ENCODE measurements at places on chromosomes 2 and 18. TPM values are rescaled to one million over a fixed set of nuclear protein-coding genes. Genes with fewer than 3 reads are reported as not detected.
A peak's percentile ranks its signal among the peaks of the same experiment; 100 is the strongest.

DNA sequence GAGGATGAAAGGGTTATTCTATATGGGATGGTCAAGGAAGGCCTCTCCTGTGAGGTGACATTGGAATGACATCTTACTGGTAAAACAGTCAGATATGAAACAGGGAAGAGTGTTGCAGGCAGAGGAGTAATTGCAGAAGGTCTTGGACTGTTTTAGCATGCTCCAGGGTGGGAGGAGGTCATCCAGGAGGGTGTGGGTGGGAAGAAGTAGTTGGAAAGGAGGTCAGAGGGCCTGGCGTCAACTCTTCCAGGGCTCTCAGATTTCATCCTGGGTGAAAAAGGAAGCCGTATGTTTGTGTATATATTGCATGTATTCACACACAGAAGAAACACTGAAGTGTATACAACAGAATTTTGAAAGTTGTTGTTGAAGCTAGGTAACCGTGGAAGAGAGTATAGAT is 48.2 kb downstream of the ATP9B start:
- DNase-seq: no peak

DNA sequence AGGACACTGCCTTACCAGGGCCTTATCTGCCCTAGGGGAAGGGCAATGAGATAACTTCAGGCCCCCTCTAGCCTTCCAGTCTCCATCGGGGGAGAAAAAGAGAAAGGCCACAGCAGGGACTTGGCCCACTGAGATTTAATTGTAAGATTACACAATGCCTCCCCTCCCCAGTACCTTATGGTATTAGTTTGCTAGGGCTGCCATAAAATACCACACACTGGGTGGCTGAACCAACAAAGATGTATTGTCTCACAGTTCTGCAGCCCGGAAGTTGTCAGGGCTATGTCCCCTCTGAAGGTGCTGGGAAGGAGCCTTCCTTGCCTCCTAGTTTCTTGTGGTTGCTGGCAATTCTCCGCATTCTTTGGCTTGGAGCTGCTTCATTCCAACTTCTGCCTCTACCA is 34.8 kb upstream of the SPATA3 start:
- DNase-seq: peak; percentile 80

- no peak for DNase-seq
Measured at GRCh38 chr2:176826984-176827668, 385.5 kb upstream of the HNRNPA3 start.

DNA sequence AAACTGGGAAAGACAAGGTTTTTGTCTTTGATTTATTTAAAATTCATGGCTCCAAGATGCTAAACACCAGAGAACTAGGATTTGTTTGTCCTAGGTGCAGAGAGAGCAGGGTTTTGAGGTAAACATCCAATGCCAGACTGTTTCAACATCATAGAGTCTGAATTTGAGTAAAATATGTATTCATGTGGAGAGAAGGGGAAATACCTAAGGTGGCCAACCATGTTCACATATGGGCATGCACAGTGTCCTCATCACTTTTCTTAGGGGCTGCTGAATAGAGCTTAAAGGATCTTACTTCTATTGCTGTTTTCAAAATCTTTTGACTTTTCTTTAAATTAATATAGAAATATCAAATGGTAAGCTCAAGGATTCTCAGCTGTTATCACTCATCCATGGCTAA is 287.0 kb upstream of the CCDC68 start:
- no peak for DNase-seq

- no peak for DNase-seq
Measured at GRCh38 chr2:66306483-66306882, 128.4 kb upstream of the MEIS1 start.

- no peak for DNase-seq
Measured at GRCh38 chr18:74197705-74198341, 49.5 kb downstream of the TIMM21 start.

- DNase-seq: no peak
Measured at GRCh38 chr2:69734035-69734611, 7.8 kb upstream of the ANXA4 start.

DNA sequence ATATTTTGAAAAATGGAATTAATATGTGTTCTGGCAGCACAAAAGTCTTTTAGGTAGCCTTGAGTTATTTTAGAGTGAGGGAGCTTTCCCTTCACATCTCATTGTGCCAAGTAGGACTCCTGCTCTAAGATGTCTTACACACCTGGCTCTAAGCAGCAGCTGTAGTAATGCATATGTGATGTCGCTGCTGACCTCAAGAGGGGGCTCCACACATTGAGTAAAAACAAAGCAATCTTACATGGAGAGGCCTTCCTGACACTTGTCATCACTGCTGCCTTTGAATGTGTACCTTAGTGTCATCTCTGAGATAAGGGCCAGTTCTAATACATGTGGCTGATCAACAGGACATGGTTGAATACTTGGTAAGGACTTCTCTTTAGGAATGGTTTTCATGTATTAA is 75.8 kb downstream of the ACTR3 start:
- no peak for DNase-seq

- DNase-seq: peak; percentile 71
Measured at GRCh38 chr2:130391058-130391871, 35.4 kb downstream of the PTPN18 start.

GRCh38 chr2:109609352-109610024 is 4.3 kb downstream of the SEPTIN10 start:
- peak; percentile 61 for DNase-seq

GRCh38 chr18:14747513-14748474 is at the start of gene ANKRD30B:
ANKRD30B (plus strand) TSS chr18:14748172; CDS start chr18:14748420, 248 bp downstream.
- no peak for DNase-seq

DNA sequence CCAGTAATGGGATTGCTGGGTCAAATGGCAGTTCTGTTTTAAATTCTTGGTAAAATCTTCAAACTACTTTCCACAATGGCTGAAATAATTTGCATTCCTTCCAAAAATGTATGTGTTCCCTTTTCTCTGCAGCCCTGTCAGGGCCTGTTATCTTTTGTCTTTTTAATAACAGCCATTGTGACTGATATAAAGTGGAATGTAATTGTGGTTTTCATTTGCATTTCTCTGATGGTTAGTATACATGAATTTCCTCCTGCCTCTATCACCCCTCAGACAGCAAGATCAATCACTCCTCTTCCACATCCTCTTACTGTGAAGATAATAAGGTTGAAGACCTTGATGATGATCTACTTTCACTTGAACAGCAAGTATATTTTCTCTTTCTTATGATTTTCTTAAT is 304.8 kb upstream of the FSIP2 start:
- DNase-seq: peak; percentile 3

DNA sequence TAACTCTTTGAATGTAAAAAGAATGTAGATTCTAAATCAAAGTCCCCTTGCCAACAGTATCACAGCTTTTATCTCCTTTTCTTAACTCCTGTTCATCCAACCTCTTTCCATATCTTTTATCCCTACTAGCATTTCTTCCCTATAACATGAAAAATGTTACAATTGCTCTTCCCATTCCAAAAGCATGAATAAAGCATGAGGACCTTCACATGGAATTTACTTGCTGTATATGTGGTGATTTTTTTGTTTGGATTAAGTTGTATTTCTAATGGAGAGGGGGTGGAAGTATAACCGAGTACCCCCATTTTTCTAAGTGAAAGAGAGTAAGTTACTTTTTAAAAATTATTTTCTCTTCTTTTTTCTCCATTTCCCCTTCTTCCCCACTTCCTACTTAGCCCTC is 94.9 kb upstream of the RBBP8 start:
- DNase-seq: no peak

DNA sequence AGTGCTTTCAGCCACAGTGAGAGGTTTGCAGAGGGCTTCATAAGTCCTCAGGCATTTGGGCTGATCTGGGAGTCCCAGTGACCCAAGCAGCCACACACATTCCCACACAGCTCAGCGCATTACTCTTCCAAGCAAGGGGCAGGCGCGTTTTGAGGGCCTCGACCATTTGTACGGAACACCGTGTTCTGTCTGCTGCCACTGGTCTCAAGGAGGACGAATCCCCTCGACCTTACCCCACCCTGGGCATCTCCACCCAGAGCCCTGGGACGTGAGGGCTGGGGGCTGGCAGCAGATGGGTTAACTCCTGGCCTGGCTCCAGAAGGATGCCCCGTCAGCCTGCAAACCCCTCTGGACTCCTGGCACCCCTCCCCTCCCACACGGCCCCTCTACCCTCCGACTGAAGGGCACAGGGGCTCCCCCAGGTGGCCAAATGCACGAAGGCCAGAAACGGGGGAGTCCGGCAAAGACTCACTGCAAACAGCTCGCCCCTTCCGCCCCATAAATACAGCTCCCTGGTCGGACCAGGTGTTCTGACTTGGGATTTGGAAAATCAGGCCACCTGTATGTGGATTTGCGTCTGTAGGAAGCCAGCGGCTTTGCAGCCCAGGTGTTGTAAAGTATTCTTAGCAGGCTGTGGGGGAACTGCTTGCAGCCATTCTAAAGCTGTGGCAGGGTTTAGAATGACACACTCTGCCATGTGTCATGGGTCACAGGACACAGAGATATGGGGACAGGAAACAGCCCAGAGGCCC is 33.6 kb upstream of the PTMA start:
- peak; percentile 64 for DNase-seq

- DNase-seq: no peak
Measured at GRCh38 chr2:19843992-19844515, 57.7 kb downstream of the TTC32 start.

GRCh38 chr2:97998431-97999005 is 2.8 kb upstream of the TMEM131 start:
- no peak for DNase-seq

DNA sequence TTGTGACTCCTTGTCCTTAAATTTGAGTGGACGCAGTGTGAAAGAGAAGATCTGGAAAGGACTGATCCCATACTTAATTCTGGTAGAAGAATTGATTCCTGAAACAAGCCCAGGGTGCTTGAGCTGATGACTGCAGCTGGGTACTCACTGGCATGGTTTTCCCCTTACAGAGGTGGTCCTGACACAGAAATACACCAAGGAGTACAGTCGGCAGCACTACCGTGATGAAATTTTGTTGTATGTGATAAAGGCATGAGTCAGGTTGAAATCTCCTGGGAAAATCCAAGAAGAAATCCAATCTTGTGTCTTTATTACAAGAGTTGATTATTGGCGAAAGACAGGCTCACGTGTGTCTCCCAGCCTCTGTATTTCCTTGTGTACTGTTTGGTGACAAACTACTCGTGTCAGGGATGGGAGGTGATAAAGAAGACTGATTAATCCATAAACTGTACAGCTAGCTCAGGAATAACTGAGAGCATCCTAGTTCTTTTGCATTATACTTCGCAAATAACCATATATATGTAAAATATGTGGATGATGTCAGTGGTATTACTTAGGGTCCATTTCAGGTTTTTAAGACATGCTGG is 76.6 kb downstream of the RAPGEF4 start:
- no peak for DNase-seq

The TBR1 gene
- 0.03 TPM for total RNA-seq

The FN1 gene
- 887 TPM for total RNA-seq

The INSIG2 gene
- 6.0 TPM for total RNA-seq

The REG1B gene
- total RNA-seq: not detected

The SCN1A gene
- total RNA-seq: not detected

The TRIP12 gene
- total RNA-seq: 83.1 TPM

The NEURL3 gene
- not detected for total RNA-seq

The ITGB6 gene
- not detected for total RNA-seq

The ZNF532 gene
- total RNA-seq: 52.6 TPM

The RAPGEF4 gene
- total RNA-seq: 0.13 TPM

The VWC2L gene
- total RNA-seq: not detected

The IL37 gene
- not detected for total RNA-seq

The KCNE4 gene
- 3.1 TPM for total RNA-seq

The CNGA3 gene
- not detected for total RNA-seq

Data from SJSA1 (cell line).